ENCODE measurements at places on chromosomes 6 and 20.

DNA sequence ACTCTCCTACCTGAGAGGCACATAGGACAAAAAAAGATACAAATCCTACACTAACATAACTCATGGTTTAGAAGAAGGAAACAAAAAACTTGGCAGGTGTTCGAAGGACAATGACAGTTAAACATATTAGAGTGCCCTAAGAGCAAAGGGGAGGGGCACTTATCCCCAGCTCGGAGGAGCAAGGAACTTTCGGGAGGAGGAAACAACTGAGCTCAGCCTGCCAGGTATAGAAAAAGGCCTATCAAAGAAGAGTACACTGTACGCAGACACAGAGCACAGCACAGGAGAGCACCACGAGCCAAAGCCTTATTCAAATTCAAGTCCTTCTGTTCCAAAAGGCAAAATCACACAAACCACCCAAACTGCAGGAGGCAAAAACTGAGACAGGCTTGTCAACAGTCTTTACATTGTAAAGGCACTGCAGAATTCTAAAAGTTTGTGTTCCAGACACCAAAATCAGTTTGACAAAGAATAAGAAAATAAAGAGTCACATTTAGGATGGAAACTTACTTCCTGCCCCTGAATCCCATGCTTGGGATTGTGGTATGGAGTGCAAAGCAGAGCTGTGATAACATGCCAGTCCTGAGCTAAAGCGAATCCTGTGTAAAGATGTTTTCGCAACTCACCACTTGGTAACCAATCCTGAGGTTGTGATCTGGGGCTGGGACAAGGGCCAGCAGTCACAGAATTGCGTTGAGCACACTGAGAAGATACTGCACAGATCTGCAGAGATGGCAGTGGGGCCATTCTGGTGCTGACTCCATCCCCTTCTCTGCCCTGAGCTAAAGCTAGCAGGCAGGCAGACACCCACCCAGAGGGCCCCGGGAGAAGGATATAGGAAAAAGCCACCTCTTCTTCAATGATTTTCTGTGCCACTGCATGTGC lies 108.6 kb downstream of the CHD6 start:
- DNase-seq = no peak

DNA sequence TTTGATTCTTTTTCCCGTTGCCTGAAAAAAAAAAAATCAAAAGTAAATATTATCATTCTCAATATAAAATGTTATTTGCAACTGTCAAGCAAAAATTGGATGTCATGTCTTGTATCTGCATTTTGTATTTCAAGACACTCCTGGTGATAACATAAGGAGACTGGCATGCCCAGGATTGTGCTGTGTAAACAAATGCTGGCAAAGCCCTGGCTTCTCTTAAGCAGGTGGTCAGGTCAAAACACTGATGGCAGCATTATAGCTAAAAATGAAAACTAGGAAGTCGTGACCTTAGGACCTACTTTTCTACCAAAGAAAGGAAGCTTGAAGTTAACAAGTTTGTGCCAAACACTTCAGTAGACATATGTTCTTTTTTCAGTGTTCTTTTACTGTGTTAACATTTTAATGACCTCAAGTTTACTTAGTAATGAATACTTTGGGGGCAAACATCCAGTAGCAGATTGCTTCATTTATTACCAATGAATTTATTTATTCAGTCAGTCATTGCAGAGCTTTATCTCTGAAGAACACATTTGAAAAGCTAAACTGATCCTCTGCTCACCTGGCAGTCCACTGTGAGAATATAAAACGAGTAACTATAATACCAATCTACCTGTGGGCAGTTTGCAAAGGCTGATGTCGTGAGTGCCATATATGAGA lies 243.1 kb upstream of the FLRT3 start:
- no peak for DNase-seq

GRCh38 chr6:137307163-137307854 lies 88.1 kb upstream of the IFNGR1 start:
- no peak for DNase-seq

GRCh38 chr6:74973591-74973990 lies 232.3 kb downstream of the COL12A1 start:
- DNase-seq = no peak

DNA sequence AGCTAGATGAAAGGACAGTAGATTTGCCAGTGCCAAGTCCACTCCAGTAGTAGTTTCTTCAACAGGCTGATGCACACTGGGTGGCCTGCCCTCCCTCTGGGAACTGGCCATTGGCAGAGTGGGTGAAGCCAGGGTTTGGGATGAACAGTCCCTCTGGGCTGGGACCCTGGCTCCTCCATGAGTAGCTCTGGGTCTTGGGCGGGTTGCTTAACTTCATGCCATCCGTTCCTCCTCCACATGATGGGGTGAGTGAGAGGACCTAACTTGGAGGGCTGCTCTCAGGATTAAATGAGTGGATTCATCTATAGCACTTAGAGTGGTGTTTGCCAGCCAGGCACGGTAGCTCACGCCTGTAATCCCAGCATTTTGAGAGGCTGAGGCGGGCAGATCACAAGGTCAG lies 47.2 kb downstream of the PLAGL2 start:
- DNase-seq = no peak

GRCh38 chr6:84657486-84657885 lies 106.9 kb downstream of the TBX18 start:
- no peak for DNase-seq

DNA sequence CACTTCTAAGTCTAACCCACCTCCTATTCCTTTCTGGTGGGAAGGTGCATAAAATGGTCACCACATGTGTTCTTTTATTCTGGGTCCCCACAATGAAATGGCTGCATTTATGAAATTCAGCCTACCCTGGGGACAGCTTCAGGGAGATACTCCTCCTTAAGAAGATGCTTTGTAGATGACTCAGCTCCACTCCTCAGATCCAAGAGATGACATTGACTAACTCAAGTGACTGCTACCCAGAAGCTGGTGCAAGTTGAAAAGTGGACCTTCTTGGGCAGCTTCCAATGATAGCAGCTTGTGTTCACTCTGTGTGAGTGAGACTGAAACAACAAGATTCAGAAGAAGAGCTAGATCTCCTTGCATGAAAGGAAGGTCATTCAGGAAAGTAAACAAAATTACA lies 113.4 kb downstream of the SCP2D1 start:
- no peak for DNase-seq

DNA sequence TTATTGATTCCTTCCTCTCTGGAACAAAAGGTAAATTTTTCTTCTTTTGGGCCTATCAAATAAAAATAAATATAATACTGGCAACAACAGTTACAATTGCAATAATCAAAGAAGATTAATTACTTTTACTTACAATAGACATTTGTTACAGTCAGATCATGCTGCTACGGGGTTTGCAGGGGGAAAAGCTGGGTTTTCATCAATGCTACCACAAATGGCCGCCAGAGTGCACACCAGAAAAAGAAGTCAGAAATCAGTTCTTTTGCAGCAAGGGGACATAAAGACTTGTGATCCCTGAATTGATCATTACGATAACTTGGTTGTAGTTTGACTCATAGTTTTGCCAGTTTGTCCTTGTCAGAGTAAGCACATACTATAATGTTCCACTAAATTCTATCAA lies 714.5 kb upstream of the EYS start:
- DNase-seq = no peak

DNA sequence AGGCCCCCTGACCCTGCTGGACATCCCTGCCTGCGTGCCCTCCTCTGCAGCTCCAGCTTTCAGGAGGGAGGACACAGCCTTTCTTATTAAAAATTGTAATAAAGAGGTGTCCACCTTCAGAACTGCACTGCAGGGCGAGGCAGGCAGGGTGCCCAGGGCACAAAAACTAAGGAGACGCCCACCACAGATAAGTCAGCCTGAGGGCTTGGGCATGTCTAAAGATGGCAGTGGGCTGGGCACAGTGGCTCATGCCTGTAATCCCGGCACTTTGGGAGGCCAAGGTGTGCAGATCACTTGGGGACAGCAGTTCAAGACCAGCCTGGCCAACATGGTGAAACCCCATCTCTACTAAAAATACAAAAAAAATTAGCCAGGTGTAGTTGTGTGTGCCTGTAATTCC lies 7.0 kb upstream of the C20orf144 start:
- no peak for DNase-seq

DNA sequence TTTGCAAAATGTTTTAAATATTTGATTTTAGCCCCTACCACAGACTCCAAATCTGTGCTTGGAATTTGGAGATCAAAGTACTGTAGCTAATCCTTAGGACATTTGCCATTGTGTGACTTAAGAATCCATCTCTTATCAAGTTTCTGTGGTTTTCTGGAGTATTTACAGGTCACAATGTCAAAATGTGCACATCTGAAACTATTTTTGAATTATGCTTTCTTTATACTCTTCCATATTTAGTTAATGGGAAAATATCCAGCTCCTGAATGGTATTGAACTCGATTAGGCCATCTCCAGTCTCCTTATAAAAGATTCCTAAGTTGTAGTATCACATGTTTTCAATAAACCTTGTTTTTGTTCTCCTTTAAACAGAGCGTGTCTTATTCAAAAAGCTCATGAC lies 162.5 kb downstream of the KHDC1L start:
- no peak for DNase-seq

DNA sequence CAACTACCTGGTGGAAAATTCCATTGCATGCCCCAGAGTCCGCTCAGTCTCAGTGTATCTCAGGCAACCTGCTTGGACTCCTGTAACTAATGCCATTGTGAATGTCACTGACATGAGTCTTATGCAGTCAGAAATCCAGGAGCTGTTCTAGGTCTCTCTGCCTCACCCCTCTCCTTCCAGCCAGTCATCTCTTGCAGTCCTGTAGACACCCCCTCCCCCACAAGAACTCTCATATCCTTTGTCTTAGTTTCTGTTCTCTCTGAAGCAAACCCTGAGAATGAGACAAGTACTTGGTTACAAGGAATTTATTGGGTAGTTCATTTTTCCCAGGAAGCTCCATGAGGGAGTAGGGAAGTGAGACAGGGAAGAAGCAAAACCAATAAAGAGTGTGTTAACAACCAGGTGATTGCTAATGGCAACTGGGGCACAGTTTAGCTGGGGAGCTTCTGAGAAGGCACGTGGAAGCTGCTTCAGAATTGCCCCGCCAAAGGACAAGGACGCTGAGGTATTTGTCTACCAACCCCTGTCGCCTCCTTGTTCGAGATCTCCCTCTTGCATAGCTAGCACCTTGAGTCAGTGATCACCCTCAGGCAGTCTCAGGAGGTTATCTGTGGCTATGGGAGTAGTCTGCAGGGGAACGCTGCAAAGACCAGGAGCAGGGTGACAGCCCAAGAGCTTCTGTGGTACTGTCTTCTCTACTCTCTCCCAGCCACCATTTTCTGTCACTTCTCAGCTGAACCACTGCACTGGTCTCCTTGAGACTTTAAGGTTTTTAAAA lies 911.4 kb upstream of the FLRT3 start:
- no peak for DNase-seq
